Activated CD8-positive, alpha-beta T cell treated with anti-CD3 and anti-CD28 coated beads, Interleukin-2, amount 10 ng/mL, durations not matched to agents 7 days and 5 days (primary cell): ENCODE measurements at places on chromosomes 6 and 20.

DNA sequence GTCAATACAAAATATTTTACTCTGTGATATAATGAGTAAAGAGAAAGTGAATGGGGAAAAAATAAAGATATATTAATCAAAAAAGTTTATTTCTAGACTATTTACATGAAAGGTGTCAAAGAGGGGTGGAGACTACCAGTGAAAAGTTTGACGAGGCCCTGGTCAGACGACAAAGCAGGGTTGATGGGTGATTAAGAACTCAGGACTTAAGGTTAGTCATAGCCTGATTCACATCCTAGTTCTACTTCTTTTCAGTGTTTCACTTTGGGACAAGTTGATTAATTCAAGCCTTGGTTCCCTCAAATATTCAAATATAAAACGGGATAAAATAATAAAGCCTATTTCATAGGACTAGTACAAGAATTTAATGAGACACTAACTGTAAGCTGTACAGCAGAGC lies 178.2 kb upstream of the HS3ST5 start:
- DNase-seq, result no peak

- no peak for DNase-seq
These were observed 1195.9 kb upstream of the MAP3K7 start for GRCh38 chr6:91782802-91783201.

GRCh38 chr6:24932832-24933231 lies 2.9 kb downstream of the RIPOR2 start:
- peak; percentile 34 for DNase-seq

GRCh38 chr6:3960754-3961361 lies 111.7 kb downstream of the FAM50B start:
- DNase-seq, result no peak

GRCh38 chr20:51769976-51770615 lies 1.9 kb upstream of the ATP9A start:
- no peak for DNase-seq

DNA sequence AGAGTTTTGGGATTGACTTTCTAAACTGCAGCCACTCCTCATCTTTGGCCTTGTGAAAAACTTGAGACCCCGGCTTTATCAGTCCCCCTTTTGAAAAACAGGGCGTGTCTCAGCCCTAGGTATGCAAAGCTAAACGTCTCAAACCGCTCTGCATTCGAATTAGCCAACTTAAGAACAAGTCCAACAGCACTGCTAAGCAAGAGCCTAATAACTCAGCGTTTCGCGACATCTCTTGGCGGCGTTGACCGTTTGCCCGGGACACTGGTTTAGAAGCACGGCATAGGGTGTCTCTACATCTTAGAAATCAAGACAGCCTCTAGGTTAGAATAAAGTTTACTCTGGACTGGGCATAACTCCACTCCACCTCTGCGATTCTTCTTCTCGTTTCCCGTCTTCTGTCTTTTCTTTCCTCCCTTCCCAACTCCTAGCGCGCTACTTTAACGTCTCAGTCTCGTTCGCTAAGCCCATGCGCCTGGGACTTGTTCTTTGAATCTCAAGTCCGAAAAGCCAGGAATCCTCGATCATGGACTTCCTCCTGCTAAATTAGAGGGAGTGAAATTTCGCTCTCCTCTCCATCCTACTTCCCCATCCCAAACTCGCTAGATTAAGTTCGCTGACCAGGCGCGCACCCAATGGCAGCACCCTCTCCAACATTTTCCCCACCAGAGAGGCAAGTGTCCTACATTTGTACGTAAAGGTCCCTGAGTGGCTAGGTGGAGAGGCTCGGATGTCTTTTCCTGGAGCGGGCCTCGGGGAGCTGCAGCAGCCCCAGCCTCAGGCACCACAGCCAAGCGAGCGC lies 10.5 kb upstream of the TFAP2A start:
- DNase-seq, result no peak

DNA sequence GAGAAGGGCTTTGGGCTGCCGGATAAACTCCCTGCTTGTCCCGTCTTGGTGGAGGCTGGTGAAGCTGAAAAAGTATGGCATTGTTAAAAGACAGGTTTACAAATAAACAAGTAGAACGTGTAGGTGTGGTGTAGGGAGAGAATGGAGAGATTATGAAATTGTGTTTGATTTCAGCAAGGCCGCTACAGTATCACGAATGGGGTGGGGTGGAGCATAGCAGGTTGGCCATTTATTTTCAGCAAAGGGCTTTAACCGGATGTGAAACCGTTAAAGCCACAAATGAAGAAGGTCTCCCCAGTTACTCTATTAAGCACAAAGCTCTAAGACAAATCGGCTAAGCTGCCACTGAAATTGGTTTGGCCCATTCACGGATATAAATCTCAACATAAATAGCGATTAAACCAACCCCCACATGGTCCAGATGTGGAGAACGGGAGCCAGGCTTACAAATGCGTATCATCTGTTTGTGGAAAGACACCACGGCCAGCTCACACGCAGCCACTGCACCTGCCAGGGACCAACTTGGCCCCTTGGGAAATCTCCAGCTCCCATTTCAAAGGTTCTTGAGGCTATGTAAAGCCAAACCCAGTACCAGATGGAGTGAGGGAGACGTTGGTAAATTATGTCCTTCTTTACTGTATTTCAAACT lies 94.0 kb downstream of the ZMYND8 start:
- DNase-seq, result no peak

DNA sequence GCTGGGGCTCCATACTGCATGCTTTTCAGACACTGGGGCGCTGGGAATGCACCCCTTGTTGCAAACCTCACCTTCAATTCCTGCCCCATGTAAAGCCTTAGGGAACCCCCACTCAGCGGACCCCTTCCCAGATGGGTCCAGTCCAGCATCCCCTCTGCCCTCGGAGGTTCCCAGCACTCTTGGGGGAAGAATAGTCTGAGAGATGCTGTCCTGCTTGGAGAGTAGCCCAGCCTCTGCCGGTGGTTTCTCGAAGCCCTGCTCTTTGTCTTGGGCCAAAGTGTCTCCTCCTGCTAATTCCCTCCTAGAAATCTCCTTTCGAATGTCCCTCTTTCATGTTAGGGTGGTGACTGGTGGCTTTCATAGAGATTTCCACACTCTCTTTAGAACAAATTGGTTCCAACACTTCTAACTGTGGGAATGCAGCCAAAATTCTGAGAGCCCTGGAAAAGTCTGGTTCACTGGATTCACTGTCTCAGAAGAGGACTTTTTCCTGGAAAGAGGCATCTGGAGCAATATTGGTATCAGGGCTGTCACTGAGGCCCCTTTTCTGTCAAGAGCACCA lies 24.9 kb upstream of the SULF2 start:
- DNase-seq, result no peak

DNA sequence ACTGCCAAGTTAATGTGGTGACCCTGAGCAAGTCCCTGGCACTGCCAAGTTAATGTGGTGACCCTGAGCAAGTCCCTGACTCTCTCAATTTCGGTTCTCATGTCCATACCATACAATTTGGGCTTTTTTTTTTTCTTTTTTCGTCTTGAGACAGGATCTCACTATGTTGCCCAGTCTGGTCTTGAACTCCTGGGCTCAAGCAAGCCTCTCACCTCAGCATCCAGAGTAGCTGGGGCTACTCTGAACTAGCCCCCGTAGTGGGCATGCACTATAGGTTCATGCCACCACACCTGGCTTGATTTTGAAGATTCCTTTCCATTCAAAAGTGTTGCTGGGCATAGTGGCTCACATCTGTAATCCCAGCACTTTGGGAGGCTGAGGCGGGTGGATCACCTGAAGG lies 100.0 kb upstream of the FOXP4 start:
- DNase-seq, result no peak

DNA sequence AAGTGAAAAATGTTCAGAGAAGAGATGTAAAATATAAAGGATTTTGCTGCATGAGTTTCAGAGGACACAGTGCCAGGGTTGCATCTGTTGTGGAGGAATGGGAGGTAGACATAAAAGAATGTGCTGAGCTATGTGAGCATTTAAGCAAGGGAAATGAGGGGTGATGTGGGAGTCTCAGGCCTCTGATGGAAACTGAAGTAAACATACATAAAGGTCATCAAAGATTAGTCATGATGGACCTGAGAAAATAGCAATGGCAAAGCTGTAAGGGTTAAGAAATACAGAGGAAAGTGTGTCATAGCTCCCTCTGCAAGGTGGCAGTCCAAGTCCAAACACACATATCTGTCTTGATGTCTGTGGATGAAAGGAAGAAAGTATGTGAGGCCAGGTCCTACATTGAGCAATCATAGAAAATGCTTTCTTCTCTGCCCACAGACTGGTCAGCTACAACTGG lies 306.6 kb upstream of the ECI2 start:
- no peak for DNase-seq

DNA sequence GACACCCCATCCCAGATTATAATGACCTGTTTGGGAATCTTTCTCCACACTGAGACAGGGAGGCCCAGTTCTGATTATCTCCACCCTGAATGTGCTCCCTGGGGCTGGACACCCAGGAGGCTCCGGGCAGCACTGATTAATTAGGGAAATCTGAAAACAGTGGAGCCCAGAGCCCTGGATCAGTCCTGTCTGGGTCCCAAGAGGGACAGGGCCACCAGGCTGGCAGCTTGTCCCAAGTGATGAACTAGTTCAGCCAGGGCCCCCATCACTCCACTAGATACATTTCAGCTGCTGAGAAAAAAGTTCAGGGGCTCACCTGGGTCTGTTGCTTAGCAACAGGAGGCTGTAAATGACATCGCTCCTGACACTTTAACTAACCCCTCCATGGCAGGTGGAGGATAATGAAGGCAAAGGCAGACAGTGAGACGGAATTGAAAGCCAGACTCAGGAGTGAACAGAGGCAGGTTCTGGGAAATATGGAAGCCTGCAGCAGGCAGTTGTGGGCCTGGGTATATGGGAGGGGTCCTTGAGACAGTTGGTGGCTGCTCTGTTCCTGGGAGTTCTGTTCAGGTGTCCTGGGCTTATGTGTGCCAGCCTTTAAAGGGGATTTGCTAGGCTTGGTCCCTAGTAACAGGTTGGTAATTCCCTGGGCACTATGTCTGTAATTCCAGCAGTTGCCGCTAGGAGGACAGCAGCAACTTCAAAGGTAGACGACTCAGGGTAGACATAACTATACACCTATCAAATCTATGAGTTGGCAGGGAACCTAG lies 78.3 kb upstream of the CTNNBL1 start:
- DNase-seq, result peak; percentile 53

- peak; percentile 70 for DNase-seq
These were observed 3.6 kb upstream of the MATN4 start for GRCh38 chr20:45311589-45312211.

GRCh38 chr20:60116128-60116909 lies 158.1 kb downstream of the CDH26 start:
- no peak for DNase-seq

GRCh38 chr6:1820714-1821113 lies 211.0 kb downstream of the FOXC1 start:
- DNase-seq, result no peak

DNA sequence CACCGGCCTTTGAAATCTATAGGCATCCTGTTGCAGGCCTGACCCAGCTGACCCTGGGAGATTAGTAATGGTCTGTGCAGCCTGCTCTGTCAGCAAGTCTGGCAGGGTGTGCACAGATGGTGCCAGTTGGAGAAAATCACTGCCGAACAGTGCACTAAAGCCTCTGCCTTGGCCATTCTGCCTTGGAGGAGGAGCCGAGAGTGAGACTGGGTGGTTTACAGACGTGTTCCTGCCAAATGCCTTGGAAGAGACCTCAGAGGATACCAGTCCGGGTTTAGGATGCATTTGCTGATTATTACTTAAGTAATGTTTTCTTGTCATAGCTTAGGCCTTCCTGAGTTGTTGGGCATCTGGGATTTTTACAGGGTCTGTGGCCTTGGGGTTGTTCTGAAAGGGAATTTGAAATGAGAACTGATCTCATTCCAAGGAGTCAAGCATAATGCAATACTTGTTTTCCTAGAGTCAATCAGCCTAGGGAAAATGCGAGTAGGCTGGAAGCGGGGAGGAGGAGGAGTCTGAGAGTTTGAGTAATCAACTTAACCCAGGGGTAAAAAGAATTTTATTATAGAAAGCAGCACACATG lies 292.1 kb downstream of the SOX4 start:
- DNase-seq, result no peak

DNA sequence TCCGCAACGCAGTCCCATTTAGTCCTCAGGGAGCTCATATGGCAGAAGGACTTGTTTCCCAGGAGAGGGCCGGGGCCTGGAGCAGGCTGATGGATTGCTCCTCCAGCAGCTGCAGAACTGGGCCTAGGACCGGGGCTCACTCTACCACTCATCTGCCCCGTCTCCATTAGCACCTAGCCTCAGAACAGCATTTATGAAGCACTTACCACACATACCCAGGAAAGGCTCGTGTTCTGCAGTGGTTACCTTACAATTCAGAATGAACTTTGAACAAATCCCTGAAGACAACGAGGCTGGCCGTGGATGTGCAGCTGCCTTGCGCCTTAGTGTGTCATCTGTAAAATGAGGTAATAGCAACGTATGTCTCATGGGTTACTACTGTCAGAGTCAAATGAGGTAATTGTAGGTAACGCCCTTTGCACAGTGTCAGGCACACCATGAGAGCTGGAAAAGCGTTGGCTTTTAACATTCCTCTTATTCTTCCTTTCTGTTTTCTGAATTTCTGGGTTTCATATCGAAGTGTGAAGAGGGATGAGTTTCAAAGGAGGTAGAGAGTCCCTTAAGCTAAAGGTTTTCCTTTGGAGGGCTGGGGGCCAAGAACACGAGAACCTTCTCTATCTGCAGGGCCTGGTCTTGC lies 46.3 kb upstream of the CD93 start:
- DNase-seq, result no peak

GRCh38 chr20:39263076-39263475 lies 300.9 kb downstream of the DHX35 start:
- no peak for DNase-seq

DNA sequence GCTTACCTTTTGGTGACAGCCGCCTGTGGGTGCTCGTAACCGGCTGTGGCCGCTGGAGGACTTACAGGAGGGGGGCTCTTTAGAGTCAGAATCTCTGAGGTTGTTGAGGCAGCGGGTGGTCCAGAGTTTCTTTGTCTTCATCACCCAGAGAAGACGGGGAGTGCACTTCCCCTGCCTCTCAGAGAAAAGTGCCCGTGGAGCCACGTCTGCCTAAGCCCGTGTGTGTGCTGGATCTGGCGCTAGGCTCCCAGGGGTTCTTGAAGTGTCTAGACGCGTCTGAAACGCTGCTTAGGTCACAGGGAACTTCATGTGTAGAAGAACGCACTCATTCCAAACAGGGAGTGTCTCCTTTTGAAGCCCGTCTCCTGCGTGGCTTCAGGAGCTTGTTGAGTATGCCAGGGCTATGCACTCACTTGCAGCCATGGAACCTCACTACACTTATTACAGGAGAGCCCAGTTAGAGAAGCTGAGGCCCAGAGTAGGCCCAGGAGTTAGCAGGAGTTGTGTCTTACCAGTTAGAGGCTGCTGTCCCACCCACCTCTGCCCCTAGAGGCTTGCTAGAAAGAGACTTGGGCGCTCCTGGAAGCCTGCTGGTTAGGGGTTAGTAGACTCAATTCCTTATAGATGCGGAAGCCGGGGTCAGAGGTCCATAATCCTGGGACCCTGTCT lies 1.3 kb downstream of the LSM14B start:
- DNase-seq, result no peak
